Panc1 (cell line): ENCODE measurements at places on chromosomes 6 and 20. TPM values are rescaled to one million over a fixed set of nuclear protein-coding genes. Genes with fewer than 3 reads are reported as not detected.

ZFP64 gene
- 18.4 TPM for total RNA-seq

SEMG1 gene
- total RNA-seq, result not detected

ADAT2 gene
- total RNA-seq, result 6.4 TPM

OXT gene
- total RNA-seq, result not detected

SRSF3 gene
- 356 TPM for total RNA-seq

PLCB4 gene
- 1.5 TPM for total RNA-seq

EYS gene
- total RNA-seq, result not detected

SIRPB2 gene
- not detected for total RNA-seq

DNA sequence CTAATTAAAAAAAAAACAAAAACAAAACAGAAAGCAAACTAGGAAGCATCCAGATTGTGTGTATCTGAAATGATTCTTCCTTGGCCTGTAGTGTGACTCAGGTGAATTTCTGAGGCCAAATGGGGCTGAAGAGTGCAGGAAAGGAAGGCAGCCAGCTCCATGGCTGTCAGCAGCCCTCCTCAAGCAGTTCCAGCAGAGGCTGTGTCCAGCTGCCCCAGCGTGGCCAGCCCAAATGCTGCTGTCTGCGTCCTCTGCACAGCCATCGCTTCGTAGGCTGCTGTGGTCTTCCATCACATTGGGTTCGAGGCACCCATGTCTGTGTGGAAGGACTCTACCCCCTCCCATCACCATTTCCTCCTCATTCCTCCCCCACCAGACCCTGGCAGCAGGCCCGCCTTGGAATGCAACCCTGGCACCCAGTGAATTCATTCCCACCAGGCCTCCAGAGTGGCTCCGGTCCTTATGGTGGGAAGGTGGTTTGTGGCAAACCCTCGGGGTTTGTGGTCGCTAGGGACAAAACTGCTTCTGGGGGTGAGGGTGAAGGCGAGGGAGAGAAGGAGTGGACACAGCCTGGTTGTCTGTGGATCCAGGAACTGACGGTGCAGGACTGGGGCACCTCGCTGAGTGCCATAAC lies 81.5 kb downstream of the MYLK4 start:
- H3K36me3 ChIP-seq, result no peaks in the 10 kb centered on the region
- DNase-seq, result no peak
- H3K27me3 ChIP-seq, result no peaks in the 10 kb centered on the region
- no peak overlapping the region for H3K4me3 ChIP-seq
- no peak overlapping the region for H3K27ac ChIP-seq
- H3K4me1 ChIP-seq, result no peaks in the 10 kb centered on the region; the same call in 1 of the 2 replicates

GRCh38 chr6:6883011-6883410 lies 224.8 kb upstream of the RREB1 start:
- no peaks in the 10 kb centered on the region for H3K4me1 ChIP-seq
- no peaks in the 10 kb centered on the region for H3K36me3 ChIP-seq
- no peak for DNase-seq
- no peaks in the 10 kb centered on the region for H3K27me3 ChIP-seq

GRCh38 chr6:140193269-140193668 lies 818.8 kb upstream of the CITED2 start:
- no peak for DNase-seq
- H3K27me3 ChIP-seq, result no peaks in the 10 kb centered on the region
- no peak overlapping the region for H3K27ac ChIP-seq
- H3K4me3 ChIP-seq, result no peak overlapping the region
- H3K36me3 ChIP-seq, result no peaks in the 10 kb centered on the region
- no peaks in the 10 kb centered on the region for H3K4me1 ChIP-seq

DNA sequence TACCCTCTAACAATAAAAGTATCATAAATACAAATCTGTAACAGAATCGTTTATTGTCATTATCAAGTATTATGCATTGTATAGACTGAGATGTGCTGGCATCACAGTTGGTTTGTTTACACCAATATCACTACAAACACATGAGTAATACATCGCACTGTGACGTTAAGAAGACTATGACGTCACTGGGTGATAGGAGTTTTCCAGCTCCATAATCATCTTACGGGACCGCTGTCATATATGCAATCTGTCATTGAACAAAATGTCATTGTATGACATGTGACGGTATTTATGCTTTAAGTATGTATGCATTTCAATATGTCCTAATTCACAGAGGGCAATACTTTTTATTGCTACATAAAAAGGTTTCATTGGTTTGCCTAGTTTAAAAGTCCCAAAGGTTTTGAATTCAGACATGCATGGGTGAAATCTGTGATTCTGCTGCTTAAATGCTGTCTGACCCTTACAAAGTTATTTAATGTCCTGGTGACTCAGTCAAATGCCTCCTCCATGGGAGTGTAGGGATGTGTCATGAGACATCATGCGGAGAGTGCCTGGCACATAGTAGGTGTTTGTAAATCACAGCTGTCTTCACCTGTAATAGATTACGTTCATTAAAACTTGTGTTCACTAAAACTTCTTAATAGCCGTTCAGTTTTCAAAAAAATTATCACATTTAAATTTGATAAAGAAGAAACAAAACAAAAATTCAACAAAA lies 160.7 kb upstream of the PDE10A start:
- no peak for DNase-seq
- no peaks in the 10 kb centered on the region for H3K36me3 ChIP-seq
- no peaks in the 10 kb centered on the region for H3K4me1 ChIP-seq
- H3K27ac ChIP-seq, result no peak overlapping the region
- H3K4me3 ChIP-seq, result no peak overlapping the region
- peaks cover 14% of the 10 kb centered on the region for H3K27me3 ChIP-seq

DNA sequence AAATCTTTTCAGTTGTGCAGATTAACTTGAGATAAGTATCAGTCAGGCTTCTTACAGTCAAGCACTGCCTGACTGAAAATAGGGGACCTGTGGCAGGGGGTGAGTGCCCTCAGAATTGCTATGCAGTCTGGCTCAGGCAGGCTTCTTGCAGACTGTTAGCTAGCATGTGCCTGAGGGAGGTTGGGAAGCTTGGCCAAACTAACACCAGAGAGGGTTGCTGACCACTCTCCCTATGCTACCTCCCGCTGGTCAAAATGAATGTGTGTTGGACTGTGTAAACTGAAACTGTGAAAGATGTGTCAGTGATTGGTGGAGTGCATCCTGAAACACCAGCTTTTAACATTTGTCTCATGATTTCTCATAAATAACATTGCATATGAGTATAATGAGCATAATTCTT lies 622.3 kb upstream of the IMPG1 start:
- no peak overlapping the region for H3K27ac ChIP-seq
- no peaks in the 10 kb centered on the region for H3K4me1 ChIP-seq
- no peak overlapping the region for H3K4me3 ChIP-seq
- no peaks in the 10 kb centered on the region for H3K27me3 ChIP-seq
- no peak for DNase-seq
- H3K36me3 ChIP-seq, result no peaks in the 10 kb centered on the region

DNA sequence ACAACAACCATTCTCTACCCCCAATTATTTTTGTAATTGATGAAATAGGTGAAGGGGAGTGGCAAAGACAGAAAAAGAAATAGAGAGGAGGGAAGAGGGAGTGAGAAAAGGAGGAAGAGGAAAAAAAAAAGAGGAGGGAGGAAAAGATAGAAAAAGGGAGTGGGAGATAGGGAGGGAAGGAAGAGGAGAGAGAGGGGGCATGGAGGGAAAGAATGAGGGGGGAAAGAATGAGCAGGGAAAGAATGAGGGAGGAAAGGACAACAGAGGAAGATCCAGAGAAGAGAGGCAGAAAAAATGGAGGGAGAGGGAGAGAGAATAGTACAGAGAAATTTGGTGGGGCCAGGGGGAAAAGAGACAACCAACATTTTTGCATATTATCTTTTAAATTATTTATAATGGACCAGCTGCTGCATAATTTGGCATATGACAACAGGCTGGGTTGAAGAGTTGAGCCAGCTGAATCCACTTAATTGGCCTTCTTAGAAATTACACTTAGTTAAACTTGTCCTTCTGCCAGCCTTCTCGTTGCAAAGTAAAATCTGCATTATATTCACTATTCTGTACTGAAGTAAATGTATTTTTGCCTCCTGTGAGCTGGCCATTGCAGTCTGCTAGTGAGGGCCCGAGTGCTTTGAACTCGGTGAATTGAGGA lies 101.0 kb downstream of the ARHGAP18 start:
- DNase-seq, result no peak
- no peak overlapping the region for H3K4me3 ChIP-seq
- H3K27me3 ChIP-seq, result no peaks in the 10 kb centered on the region
- H3K27ac ChIP-seq, result no peak overlapping the region
- H3K36me3 ChIP-seq, result no peaks in the 10 kb centered on the region

- no peaks in the 10 kb centered on the region for H3K4me1 ChIP-seq
- no peaks in the 10 kb centered on the region for H3K27me3 ChIP-seq
- H3K4me3 ChIP-seq, result no peak overlapping the region
- H3K36me3 ChIP-seq, result no peaks in the 10 kb centered on the region
- no peak overlapping the region for H3K27ac ChIP-seq
Measured at GRCh38 chr6:146871611-146872425, 273.0 kb downstream of the ADGB start.

DNA sequence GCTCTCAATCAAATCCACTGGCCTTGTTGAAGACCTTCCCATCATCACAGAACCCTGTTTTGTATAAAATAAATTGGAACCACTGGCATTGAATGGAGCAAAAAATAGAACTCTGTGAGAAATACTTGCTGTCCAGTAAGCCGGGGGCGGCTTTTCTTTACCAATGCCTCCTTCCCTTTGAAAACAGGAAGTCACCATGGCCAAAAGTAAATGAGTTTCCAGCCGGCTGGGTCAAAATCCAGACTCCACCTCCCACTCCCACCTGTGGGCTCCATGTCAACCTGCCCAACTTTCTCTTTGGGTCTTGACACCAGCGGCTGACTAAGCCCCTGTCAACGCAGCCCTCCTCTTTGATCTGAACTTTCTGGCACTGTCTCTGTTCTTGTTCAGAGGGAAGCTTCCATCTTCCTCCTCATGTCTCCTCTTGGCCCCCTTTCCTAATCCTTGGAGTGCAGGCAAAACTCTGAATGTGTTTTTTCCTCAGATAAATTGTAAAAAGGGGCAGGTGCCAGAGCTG lies 95.2 kb downstream of the TFAP2C start:
- DNase-seq, result no peak
- H3K36me3 ChIP-seq, result no peaks in the 10 kb centered on the region
- H3K4me3 ChIP-seq, result no peak overlapping the region

- peaks cover 3% of the 10 kb centered on the region; the same call in 1 of the 2 replicates for H3K4me1 ChIP-seq
- H3K27me3 ChIP-seq, result peaks cover 2% of the 10 kb centered on the region; the same call in 1 of the 2 replicates
- H3K27ac ChIP-seq, result no peak overlapping the region
- H3K36me3 ChIP-seq, result no peaks in the 10 kb centered on the region
Measured at GRCh38 chr6:119119989-119120388, 41.5 kb upstream of the FAM184A start.

DNA sequence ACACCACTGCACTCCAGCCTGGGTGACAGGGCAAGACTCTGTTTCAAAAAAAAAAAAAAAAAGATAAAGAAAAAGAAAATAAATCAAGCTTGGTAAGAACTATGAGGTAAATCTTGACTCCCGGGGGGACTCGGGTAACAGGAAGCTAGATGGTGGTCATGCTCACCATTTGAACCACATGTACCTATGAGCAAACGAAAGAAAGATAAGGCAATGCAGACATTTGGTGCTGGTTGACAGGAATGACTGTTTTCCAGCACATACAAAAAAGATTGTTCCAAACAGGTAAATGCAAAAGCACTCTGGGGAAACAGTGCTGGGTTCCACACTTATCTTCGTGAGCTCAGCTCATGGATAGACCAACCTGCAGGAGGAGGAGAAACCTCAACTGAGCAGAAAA lies 22.8 kb upstream of the PTPN1 start:
- no peaks in the 10 kb centered on the region for H3K27me3 ChIP-seq
- H3K4me1 ChIP-seq, result no peaks in the 10 kb centered on the region
- DNase-seq, result no peak
- H3K36me3 ChIP-seq, result no peaks in the 10 kb centered on the region
- no peak overlapping the region for H3K4me3 ChIP-seq

DNA sequence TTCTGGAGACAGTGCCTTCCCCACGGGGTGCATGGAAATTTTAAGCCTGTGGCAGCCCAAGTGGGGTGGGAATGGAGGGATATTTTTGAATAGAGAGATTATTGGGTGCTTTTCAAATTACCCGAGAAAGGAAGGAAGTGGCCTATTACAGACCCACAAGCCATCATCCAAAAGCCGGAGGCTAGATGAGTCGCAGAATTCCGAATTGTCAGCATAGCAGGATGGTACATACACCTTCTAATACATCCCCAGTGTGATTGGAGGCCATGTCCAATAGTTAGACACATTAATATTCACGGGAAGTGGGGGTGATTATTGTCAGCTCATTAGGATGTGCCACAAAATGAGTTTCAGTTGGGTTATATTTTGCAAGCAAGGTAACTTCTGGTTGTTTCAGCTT lies 133.0 kb downstream of the FIG4 start:
- H3K27me3 ChIP-seq, result no peaks in the 10 kb centered on the region
- no peak for DNase-seq
- H3K4me3 ChIP-seq, result no peak overlapping the region
- no peak overlapping the region for H3K27ac ChIP-seq
- no peaks in the 10 kb centered on the region for H3K4me1 ChIP-seq

DNA sequence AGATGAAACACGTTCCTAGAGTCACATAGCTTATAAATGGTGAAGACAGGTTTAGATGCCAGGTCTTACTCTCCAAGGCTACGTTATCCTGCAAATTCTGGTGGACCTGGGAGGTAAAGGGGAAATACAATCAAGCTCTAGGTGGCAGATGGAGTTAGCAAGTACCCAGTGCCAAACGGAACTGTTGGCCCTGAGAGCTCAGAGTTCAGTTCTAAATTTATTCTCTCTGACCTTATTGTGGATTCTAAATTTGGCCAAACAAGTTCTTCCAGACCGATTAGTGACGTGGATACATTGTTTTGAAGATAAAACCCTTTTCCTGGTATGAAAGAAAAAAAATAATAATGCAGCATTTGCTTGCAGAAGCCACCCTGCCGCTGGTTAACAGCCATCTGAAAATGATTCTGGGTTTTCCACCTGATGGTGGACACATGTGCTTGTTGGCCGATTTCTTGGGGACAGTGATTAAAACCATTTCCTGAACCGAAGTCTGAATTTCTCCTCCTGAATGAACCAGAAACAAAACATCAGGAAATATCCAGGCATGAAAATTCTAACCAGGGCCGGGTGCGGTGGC lies 32.5 kb downstream of the RIPOR3 start:
- H3K27me3 ChIP-seq, result no peaks in the 10 kb centered on the region
- peak overlapping the region; percentile 92 for H3K27ac ChIP-seq
- DNase-seq, result no peak
- no peak overlapping the region for H3K4me3 ChIP-seq
- no peaks in the 10 kb centered on the region for H3K36me3 ChIP-seq
